Dermis blood vessel endothelial cell (primary cell): ENCODE measurements at places on chromosomes 4 and X.
A peak's percentile ranks its signal among the peaks of the same experiment; 100 is the strongest.

- no peak for DNase-seq
Observed at GRCh38 chr4:99201690-99202089, 17.4 kb downstream of the ADH6 start.

DNA sequence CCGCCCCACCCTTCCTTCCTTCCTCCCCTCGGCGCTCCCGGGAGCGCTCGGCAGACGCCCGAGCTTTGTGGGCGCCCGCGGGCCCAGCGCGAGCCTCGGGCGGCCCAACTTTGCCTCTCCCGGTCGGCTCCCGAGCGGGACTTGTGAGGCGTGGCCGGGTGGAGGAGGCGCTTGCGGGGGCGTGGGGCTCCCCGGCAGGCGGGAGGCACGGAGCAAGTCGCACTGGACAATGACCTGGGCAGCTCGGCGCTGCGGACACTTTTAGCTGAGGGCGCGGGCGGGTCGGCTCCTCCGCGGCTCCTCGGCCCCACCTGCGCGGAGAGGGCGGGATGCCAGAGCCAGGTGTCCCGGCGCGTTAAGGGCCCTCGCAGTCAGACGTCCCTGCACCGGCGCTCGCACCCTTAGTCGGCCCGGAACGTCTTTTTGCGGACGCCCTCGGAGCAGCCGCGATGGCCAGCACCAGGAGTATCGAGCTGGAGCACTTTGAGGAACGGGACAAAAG is 385 bp downstream of the DCLK2 start:
- peak; percentile 58 for DNase-seq

DNA sequence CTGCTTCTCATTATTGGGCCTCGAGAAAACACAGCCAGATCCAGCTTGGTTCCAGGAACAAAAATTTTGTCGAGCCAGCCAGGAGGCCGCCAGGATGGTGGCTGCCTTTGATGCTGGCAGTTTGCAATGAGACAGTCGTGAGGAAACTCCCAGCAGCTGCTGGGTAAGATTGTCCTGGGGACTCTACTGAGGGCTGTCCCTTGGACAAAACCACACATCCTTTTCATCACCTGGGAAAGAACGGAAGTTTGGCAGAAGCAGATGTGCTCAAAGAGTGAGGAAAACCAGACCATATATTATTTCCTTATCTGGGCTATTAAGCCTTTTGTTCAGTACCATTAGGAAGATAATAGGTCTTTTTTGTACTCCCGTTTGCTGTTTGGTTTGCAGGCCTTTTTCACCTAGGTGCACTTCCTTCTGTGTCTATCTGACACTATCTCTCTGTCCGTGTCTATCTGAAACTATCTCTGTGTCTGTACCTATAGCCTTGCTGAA is 13.4 kb upstream of the PAPSS1 start:
- no peak for DNase-seq

DNA sequence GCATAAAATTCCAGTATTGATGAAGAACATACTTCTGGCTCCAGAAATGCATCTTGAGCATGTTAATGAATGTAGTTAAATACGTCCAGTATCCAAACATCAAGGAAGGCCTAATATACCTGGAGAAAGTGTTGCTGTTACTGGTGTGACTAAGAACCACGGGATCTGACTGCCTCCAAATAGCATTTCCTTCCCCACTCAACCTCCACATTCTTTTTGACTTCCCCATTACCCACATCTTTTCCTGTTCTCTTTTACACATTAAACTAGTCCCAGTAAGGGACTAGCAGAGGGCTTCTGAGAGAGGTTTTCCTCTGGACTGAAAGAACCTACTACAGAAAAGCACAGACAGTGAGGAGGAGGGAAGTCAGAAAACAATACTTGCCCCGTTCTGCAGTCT is 482.8 kb upstream of the HTR2C start:
- DNase-seq: no peak

GRCh38 chrX:116417968-116418367 is 18.4 kb upstream of the SLC6A14 start:
- no peak for DNase-seq

DNA sequence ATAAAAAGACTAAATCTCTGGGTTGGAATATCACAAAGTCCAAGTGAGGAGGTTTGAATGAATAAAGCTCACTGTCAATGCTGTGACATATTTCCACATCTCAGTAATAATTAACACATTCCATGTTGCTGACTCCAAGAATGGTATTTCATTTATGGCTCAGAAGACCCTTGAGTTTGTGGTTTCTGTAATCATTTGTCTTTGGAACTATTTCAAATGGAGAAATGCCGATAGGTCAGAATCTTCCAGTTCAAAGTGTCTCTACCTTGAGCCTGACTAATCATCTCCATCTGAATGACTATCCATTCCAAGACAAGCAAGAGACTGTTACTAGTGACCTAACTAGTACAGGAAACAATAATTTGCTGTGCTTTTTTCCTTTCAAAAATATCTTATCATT is 24.2 kb upstream of the SLC2A9 start:
- no peak for DNase-seq

- no peak for DNase-seq
Observed at GRCh38 chr4:1061056-1061700, 49.8 kb downstream of the FGFRL1 start.

- no peak for DNase-seq
Observed at GRCh38 chr4:139316733-139317132, 14.5 kb upstream of the NDUFC1 start.

- no peak for DNase-seq
Observed at GRCh38 chrX:109679820-109680219, 53.2 kb downstream of the ACSL4 start.

GRCh38 chr4:161442921-161443320 is 720.9 kb downstream of the FSTL5 start:
- no peak for DNase-seq

- peak; percentile 11 for DNase-seq
Observed at GRCh38 chrX:68571610-68572311, 72.9 kb downstream of the YIPF6 start.

- no peak for DNase-seq
Observed at GRCh38 chrX:66625525-66625924, 13.4 kb downstream of the EDA2R start.

DNA sequence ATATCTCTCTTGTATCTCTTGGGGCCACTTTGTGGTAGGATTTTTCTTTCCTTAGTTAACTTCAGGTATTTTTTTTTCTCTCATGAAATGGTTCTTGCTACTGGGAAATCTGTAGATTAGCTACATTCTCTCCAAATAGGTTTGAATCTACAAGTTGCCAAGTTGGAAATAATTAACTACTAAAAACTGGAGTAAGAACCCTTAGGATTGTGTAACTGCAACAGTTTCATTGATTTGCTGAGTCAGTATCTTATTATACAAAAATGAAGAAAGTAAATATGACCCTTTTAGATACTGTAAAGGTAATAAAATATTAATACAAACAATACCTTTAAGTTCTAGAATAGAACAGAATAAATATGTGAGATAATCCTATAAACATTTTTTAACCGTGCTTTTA is 327.9 kb downstream of the CXXC4 start:
- no peak for DNase-seq

GRCh38 chr4:60359746-60360367 is 840.3 kb upstream of the ADGRL3 start:
- no peak for DNase-seq

GRCh38 chrX:39613482-39613995 is 484.2 kb downstream of the BCOR start:
- peak; percentile 74 for DNase-seq

DNA sequence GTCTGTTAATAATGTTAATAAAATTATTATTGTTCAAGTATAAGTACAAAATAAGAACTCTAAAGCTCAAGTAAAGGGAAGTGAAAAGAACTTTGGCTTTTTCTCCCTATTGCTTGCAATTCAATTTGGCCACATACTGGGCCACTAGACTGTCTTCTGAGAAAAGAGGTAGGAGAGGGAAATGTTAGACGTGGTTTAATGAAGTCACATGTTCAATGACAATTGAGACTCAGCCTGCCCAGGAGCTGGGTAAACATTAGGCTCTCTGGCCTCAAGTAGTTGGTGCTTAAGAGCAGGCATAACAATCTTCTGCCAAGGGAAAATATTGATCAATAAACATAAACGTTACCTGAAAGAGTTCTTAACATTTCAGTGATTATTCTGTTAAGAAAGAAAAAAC is 15.1 kb upstream of the PRSS12 start:
- no peak for DNase-seq

DNA sequence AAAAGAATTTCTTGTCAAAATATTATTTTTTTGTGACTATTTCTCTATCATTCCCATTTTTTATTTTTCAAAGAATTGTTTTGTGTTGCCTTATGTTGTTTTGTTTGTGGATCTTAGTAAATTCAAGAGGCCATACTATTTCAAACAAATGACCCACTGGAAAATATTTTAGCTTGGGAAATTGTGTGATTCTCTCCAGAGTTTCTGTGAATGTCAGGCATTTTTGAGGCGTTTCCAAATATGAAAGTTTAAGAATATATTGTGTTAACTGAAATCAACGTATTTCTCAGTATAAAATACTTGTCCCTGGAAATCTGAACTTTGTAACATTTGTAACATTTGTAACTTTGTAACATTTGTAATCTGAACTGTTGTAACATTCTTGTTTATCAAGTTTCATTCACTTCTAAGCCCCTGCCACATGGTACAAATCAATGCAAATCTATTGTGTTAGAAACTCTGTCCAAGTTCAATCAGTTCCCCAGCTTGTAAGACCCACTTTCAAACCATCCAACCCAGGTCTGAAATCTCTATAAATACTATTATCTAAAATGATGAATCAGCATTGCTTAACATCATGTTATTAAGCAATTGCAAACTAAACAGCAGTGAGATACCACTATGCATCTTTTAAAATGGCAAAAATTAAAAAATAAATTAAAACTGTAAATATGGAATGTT is 465.4 kb upstream of the GRID2 start:
- DNase-seq: no peak

DNA sequence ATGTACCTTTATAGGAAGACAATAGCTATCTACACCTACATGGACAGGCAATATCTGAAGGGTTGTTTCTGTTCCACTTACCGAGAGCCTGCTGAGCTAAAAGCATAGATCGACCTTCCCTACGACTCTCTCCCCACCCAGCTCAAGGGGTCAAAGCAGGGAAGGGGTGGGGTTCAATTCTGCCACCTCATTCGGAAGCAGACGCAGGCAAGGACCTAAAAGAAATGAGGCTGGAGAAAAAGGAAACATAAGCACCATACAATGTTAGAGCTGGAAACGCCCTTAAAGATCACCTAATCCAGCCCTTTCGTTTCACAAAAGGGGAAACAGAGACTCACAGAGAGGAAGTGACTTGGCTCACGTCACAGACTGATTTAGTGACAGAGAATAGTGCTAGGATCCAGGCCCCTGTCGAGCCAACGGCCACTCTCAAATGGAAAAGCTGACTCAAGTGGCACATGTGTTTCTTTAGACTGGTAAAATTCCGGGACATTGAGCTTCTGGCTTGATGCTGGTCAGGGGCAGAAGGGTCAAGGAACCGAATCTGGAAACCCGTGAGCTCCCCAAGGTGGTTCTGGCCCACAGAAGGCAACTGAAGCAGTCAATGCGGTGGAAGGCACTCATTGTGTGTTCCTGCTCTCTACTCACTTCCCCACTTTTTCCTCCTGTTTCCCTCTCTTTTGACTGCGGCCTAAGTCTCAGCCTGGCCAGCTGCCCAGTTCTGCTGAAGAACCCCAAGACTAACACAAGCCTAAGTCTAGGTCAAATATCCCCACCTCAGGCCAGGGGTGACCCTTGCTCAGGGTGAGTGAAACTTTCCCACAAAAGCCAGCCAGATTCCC is 7.5 kb downstream of the SEPTIN6 start:
- peak; percentile 63 for DNase-seq

DNA sequence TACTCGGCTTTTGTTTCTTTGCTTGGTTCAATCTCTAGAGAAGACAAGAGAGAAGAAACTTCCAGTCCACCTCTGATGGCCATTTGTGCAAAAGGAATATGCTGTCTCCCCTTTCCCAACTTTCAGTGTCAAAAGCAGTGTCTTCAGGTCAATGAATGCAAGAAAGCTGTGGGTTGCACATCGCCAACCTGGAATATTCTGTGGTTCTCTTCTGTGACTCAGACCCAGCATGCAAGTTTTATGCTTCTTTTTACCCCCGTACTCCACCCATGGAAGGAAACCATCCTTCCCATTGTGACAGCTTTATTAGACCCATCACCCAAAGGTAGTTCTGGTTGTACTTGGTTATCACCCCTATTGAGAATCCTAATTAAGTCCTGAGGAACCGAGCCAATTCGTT is 135.6 kb upstream of the MBNL3 start:
- no peak for DNase-seq

- DNase-seq: peak; percentile 95
Observed at GRCh38 chrX:48597353-48598264, at the start of gene WDR13. Gene WDR13, plus strand, starts transcription at chrX:48597492. Its CDS starts 505 bp downstream, at chrX:48597997.
